ENCODE measurements at places on chromosomes 6 and 20.
A peak's percentile ranks its signal among the peaks of the same experiment; 100 is the strongest.

GRCh38 chr20:43579861-43580793, 10.6 kb upstream of the IFT52 start:
- no peak for DNase-seq

GRCh38 chr6:116714296-116714695, 33.3 kb downstream of the KPNA5 start:
- no peak for DNase-seq

GRCh38 chr6:131838051-131838450, 30.2 kb downstream of the ENPP1 start:
- peak; percentile 39 for DNase-seq

GRCh38 chr20:62805155-62805710, 598 bp downstream of the OGFR start:
- DNase-seq, result peak; percentile 37

- DNase-seq, result no peak
Observed at GRCh38 chr20:37270576-37271420, 9.2 kb upstream of the GHRH start.

GRCh38 chr6:118197539-118197938, 290.5 kb downstream of the SLC35F1 start:
- no peak for DNase-seq

GRCh38 chr6:144008120-144008811, at the start of gene PLAGL1:
Gene PLAGL1, minus strand, starts transcription at chr6:144008259. Its CDS starts 60,123 bp downstream, at chr6:143948136.
- peak; percentile 81 for DNase-seq

- DNase-seq, result peak; percentile 92
Observed at GRCh38 chr6:139743664-139744437, 369.4 kb upstream of the CITED2 start.

GRCh38 chr6:35581633-35582032, 68.9 kb upstream of the TULP1 start:
- no peak for DNase-seq

- peak; percentile 42 for DNase-seq
Observed at GRCh38 chr6:36290668-36291620, 21.1 kb downstream of the PNPLA1 start.

- no peak for DNase-seq
Observed at GRCh38 chr20:58287638-58288037, 21.9 kb upstream of the RAB22A start.

DNA sequence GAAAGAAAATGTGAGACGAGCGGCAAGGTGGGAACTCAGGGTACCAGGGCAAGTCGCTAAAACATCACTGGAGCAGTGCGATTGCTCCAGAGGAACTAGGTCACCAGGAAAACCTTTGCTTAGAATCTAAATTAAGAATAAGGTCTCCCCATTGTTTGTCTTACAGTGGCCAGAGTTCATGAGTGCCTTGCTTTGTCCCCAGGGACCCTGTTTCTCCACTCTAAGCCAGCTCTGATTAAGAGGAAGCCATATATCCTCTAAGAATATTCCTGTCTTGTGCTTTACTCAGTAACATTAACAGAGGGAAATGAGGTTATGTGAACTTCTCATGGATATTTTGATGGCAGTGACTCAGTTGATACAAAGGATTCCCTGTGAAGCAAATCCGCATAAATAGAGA, 305.8 kb downstream of the CD83 start:
- no peak for DNase-seq

DNA sequence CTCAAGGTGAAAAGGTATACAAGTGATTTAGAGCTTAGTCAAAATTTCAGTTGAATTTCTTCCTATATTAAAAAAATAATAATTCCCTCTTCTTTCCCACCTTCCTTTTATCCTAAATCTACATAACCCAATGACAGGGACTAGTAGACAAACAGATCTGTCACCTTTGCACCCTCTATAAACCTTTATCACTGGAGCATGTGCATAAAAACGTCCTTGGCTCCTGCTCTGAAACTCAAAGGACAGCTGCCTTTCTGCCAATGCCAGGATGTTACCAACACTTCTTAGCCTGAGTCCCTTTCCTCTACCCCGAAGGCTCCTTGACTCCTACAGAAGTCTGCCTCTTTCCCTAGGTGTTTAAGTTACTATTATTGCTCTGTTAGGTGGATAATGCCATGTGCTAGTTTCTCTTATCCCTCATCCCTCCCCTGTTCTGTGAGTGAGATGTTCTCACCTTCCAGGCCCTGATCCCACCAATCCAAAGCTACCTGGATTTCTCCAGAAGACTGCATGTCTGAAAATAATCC, 4.3 kb downstream of the CLVS2 start:
- no peak for DNase-seq

DNA sequence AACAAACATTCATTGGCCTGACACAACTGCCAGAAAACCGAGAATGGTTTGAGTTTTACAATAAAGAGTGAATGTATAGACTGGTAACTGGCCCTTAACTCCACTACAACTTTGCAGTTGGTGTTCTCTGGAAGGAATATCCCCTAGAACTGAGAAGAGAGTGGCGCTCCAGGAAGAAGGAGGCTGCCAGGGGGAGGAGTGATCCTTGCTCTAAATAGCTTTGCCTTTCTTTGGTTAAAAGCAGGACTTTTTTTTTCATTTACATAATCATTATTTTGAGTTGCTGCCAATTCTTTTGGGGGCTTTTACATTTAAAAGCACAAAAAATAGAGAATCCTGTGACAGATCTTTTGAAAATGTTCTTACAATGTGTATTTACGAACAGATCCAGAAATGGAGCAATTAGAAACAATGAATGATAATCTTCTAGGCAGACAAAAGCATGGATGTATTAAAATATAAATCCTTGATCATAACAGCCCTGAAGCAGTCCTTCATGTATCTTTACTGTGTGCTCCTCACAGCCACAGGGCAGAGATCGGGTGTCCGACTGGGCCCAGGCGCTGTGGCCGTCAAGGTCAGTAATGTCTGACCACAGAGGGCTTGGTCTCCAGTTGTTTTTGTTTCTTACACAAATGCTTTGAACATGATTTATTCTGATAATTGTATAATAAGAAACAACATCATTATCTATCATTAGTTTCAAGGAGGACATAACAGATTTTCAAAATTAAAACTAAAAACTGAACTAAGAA, 612.2 kb downstream of the HDGFL1 start:
- no peak for DNase-seq

GRCh38 chr20:39874049-39874893, 814.8 kb downstream of the MAFB start:
- peak; percentile 86 for DNase-seq

DNA sequence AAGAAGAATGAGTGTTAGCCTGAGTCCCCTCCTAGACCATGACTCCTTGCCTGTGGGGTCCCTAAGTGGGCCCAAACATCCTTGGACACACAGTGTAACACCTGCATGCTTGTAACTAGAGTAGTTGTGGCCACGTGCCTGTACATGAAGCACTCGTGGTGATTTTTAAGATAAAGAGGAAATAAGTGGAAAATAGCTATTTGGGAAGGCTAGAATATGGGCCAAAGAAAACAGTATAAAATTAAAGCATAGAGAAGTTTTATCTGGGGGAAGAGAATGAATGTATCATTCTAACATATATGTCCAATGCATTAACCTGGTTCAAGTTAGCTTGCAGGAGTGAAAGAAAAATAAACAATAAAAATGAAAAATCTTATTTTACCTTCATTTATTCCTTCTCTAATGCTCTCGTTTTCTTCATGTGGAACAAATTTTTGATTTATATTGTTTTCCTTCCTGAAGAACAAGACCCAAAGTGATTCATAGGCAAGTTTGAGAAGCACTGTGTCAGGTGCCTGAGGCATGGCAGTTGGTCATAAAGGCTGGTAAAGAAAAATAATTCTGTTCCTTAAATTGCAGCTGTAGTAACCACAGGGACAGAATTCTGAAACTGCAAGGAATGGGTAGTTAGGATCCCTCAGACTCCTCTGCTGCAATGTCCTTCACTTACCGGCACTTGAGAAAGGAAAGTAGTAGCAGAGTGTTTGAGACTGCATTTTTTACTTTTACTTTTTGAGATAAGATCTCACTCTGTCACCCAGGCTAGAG, 8.5 kb upstream of the CST3 start:
- peak; percentile 19 for DNase-seq

- peak; percentile 86 for DNase-seq
Observed at GRCh38 chr6:125983246-125983945, 2.9 kb upstream of the TRMT11 start.

DNA sequence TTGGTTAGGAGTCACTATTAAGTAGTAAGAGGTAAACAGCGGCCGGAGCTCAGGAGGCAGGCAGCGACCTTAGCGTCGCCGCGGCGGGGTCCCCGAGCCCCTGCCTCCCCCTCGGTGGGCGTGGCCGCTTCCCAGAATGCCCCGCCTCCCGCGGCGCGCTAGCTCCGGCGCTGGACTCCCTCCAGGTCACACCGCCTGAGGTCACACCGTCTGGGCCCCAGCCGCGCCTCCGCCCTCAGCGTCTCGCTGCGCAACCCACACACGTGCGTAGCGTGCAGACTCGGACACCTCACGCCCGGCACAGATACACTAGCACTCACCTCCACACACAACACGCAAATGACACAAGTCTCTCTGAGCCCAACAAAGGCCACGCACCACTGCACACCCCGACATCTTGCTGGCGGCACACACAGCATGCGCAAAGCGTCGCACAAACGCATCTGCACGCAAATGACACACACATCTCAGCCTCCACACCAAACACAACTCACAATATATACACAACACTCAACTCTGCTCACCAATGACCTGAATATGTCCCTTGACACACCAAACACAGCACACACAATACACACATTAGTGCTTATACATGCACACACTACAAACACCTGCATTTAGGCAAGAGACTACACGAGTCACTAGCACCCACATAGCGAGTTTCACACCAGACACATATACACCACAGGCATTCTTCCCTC, 17.6 kb upstream of the CDKN1A start:
- no peak for DNase-seq

DNA sequence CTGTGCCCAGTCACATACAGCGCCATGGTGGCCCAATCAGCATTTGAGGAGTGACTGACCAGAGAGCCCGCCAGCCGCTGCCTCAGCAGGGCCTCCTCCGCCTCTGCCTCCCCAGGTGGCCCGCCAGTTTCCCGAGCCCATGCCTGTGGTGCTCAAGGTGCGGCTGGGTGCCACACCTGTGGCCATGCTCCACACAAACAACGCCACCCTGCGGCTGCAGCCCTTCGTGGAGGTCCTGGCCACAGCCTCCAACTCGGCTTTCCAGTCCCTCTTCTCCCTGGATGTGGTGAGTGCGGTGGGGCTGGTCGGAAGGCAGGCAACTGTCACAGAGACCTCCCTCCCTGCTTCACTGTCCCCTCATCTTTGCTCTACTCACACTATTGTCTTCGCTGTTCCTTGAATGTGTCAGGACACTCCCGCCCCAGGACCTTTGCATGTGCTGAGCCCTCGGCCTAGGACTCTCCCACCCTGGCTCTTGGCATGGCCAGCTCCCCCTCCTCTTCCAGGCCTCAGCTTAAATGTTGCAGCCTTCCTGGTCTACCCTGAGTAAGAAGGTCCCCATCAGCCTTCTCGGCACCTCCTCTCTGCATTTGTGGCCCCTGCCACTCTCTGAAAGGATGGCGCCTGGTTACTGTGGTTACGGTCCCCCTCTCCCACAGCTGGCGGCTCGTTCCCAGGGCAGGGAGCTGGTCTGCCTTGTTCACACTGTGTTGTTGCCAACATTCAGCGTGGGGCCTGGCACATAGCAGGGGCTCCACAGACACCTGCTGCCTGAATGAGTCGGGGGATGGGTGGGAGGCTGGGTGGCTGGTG, 11.8 kb upstream of the BPIFB6 start:
- no peak for DNase-seq

GRCh38 chr6:144284783-144285547, at the start of gene UTRN:
Gene UTRN, plus strand, starts transcription at chr6:144285335. Its CDS starts 6,494 bp downstream, at chr6:144291829.
- peak; percentile 88 for DNase-seq

DNA sequence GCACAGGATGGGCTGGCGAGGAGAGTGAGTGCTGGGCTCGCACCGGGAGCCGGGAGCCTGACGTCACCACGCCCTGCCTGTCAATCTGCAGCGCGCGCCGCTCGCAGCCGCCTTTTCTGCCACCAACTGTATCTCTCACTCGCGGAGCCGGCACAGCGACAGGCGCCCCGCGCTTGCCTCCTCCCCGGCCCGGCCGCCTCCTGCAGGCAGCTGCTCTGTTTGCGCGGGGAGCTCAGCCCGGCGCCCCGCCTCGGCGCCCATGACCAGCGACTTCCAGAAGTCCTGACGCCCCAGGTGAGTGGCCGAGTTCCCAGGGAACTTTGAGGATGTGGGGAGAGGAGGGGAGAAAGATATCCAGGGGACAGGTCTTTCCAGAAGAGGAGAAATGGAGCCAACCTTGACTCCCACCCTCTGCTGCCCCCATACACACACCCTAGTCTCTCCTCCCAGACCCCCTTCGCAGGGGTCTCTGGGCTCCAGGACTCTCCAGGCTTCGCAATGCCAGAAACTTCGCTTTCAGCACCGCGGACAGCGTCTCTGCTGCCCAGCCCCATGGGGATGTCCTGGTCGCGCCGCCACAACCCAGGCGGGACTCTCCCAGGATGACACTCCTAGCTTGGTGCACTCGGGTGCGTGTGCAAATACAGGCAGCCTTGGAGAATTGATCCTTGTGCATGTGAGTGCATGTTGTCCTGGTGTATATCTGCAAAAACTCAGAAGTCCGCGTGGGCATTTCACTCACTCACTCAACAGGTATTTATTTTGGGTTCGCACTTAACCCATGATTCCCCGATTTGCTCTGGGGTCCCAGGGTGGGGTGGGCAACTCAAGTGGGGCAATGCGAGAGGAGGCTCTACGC, at the start of gene GPR6:
TSS of gene GPR6 (plus strand) at position 138 of the 859 bp plus-strand sequence. CDS start 802 bp downstream, outside the sequence.
- DNase-seq, result peak; percentile 65

DNA sequence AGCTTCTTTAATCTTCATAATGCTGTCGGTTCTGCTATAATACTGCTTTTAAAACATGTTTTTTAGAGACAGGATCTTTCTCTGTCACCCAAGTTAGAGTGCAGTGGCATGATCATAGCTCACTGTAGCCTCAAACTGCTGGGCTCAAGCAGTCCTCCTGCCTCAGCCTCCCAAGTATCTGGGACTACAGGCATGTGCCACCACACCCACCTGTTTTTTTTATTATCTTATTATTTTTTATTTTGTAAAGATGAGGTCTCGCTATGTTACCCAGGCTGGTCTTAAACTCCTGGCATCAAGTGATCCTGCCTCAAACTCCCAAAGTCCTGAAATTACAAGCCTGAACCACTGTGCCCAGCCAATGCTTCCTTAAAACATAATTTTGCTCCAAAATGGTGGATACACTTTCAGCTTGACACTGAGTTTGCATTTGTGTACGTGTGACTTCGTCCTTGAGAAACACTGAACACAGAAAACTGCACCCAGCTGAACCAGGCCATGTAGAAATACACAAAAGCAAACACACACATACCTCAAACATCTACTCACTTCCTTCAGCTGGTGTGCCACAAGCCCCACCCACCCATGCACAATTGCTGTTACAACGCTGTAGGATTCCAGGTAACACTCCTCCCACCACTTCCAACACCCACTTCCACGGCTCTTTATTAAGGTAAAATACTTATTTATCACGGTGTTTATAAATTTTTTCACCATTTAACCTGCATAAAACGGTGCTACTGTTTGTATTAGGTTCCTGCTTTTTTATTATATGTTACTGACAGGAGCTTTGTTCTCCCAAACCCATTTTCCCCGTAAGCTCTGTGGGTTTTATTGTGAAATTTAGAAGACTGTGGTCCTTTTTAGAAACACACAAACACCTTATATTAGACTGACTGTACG, 109.1 kb downstream of the TSHZ2 start:
- no peak for DNase-seq
